ENCODE measurements at places on chromosomes 7 and 10.

DNA sequence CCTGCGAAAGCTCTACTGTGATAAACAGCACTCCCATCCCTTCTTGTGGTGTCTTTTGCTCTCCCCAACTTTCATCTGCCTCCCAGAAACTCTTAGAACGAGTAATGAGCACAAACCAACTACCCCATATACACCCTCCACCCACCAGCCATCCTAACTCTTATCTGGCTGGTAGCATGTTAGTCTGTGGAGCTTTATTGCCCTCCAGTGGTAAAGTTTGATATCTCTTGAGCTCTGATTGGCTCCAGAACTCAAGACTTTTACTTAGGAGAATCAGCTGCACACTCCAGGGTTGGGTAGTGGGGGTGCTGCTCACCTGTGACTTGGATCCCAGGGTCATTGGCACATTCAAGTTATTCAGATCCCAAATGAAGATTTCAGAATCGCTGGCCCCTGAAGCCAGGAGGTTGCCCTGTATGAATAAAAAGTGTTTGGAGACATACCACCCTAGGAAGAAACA, 10.9 kb downstream of the SEC31B start:
- no peak for DNase-seq

GRCh38 chr10:119688033-119688508, 36.9 kb downstream of the BAG3 start:
- DNase-seq = no peak

DNA sequence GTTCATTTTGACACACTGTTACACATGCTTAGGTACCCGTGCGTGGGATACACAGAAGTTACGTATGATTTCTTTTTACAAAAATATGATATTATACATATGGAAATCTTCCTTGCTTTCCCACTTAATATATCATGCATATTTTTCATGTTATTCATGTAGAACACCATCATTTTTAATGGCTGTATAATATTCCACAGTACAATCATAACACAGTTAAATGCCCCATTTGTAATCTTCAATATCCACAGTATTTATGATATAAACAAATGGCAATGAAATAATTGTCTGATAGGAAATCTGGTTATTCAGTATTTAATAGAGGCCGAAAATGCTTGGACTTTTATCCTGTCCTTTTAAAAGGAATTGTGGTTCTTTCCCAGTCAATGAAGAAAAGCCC, 23.2 kb downstream of the VIPR2 start:
- no peak for DNase-seq

- DNase-seq = no peak
These were observed 47.4 kb downstream of the SGMS1 start for GRCh38 chr10:50576245-50576815.

- no peak for DNase-seq
These were observed 7.7 kb upstream of the SRGN start for GRCh38 chr10:69080226-69080625.

DNA sequence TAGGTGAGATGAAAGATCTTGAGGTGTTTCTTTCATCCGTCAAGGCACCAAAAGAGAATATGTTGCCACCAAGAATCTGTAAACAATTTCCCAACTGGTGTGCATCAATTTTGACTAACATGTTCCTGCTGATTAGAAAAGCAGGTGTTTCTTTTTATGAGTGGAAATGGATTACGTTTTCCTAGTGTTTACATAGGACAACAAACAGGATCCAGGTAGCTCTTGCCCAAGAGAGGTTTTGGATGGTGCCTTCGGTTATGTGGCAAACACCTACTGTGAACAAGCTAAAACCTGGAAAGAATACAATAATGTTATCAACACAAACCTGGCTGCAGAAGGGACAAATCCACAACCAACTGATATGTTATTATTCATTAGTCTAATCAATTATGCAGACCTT, 53.6 kb upstream of the WNT16 start:
- no peak for DNase-seq

DNA sequence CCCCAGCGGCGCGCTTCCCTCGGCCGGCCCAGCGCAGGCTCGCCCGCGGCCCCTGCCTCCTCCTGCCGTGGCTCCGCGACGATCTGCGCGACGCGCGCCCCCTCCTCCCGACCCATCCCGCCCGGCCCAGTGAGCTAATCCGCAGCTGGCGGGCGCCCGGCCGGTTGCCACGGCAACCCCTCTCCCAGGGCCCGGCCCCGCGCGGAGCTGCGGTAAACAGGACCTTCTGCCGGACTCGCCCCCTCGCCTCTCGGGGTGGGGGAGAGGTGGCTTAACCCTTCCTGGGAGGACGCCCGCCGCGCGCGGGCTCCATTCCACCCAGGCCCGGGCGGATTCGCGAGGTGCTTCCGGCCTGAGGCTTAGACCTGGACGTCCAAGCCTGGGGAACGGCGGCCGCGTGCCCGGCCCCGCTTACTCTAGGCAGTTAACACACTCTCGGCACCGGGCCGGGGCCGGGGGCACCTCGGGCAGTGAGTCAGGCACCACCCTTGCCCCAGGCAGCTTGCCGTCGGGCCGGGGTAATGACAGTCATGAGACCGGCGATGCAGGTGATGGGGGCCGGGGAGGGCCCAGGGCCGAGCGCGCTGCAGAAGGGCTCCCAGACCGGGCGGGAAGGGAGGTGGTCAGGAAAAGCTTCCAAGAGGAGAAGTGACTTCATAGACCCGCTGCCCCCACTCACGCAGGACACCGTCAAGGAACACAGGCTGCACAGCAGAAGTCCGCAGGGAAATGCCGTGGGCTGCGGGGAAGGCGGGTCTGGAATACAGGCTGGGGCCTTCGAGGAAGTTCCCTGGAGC, at the start of gene DENND2A:
Gene DENND2A, minus strand, starts transcription at position 87 of the 797 bp plus-strand sequence. CDS start 38,416 bp downstream, outside the sequence.
- no peak for DNase-seq

DNA sequence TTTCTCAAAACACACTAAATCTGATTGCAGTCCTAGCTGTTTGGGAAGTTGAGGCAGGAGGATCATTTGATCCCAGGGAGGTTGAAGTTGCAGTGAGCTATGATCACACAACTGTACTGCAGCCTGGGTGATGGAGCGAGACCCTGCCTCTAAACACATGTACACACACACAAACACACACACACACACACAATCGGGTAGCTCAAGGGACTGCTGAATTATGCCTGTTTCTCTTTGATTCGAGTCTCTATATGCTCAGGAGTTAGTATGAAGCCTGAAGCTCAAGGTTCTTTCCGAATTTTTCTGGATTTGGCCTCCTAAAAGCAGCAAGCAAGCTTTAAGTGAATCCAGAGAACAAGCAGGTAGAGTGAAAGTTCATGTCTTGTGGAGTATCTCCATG, 22.5 kb downstream of the PRTFDC1 start:
- DNase-seq = no peak

All from stimulated activated CD8-positive, alpha-beta memory T cell treated with anti-CD3 and anti-CD28 coated beads, Interleukin-7, amount 100 ng/mL, for 1 hour (primary cell).